Stimulated activated CD8-positive, alpha-beta memory T cell treated with anti-CD3 and anti-CD28 coated beads, Interleukin-7, amount 100 ng/mL, for 4 hours (primary cell): ENCODE measurements at places on chromosomes 7 and 10.

GRCh38 chr10:131929122-131929845, 28.5 kb downstream of the PPP2R2D start:
- no peak for DNase-seq

DNA sequence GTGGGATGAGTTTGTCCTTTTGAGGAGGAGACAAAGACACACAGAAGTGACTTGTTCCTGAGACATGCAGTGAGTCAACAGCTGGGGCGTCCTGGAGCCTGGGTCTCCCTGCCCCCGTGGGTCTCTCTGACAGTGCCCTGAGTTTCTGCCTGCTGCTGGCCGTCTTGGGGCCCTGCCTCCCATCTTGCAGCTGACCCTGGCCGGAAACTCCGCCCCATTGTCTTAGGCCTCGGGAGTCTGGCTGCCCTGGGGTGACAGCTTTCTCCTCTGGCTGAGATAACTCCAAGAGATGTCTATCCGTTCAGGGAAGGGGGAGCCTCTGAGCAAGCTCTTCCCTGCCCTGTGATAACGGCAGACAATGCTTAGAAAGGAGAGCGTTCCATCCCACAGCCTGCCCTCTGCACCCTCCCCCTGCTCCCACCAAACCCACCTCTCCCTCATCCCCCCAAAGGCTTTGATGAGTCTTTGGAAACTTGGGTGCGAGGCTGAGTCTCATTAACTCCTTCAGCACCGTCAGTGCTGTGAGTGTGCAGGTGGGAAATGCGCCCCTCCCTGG, 69.5 kb upstream of the PODXL start:
- DNase-seq, result no peak

- no peak for DNase-seq
Observed at GRCh38 chr7:135560631-135561030, 2.9 kb downstream of the NUP205 start.

DNA sequence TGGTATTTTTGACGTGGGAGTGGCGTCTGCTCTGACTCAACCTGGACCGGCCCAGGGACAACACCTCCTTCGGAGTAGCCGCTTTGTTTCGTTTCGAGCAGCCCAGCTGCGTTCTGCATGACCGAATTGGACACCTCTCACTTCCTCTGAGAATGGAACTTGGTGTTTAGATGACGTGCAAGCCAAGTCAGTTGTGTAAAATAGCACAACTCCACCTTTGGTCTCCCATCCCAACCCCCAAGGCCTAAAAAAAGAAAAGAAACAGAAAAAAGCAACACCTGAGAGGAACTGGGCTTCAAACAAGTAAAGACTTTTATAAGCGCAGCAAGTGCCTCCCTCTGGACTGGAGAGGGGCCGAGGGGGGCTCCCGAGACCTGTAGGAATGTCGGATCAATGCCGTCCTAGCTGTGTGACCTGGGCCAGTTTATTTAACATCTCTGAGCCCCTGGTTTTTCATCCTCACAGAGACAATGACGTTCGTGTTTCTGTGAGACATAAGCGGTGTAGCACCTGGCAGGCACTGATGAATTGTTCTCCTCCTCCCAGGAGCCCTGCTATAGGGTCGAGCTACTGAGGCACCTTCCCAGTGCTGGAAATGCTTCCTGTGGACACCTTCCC, 52.0 kb upstream of the SMNDC1 start:
- DNase-seq, result peak; percentile 52

DNA sequence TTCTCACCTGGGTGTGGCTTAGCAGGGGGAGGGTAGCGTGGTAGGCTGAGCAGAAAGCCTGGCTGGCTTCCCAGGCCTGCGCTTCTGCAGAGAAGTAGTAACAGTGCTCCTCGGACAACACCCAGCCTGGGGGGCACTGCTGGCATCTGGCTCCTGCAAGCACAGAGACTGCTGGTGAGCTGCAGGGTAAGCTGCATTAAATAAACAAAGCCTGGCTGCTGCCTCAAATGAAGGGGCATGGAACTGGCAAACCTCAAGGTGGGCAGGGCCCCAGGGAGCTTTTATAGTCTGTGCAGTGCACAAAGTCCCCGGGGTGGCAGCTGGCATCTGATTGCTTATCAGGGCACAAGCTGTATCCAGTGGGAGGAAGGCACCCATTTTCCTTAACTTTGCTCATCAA, 3.9 kb downstream of the KLRG2 start:
- no peak for DNase-seq
